WTC11 (cell line): ENCODE measurements at places on chromosomes 3 and 15.

GRCh38 chr3:51538115-51538458 is 432 bp upstream of the RAD54L2 start:
- DNase-seq = no peak
- H3K27ac ChIP-seq = peak overlapping the region; percentile 74
- peaks cover 15% of the 10 kb centered on the region for H3K4me1 ChIP-seq
- H3K4me3 ChIP-seq = peak overlapping the region; percentile 89
- H3K27me3 ChIP-seq = no peaks in the 10 kb centered on the region

- H3K27ac ChIP-seq = no peak overlapping the region
- H3K36me3 ChIP-seq = peaks cover 23% of the 10 kb centered on the region
- no peak for DNase-seq
- H3K4me3 ChIP-seq = no peak overlapping the region
- H3K4me1 ChIP-seq = no peaks in the 10 kb centered on the region
These were observed 167.3 kb upstream of the THBS1 start for GRCh38 chr15:39413558-39413957.

- DNase-seq = no peak
- no peak overlapping the region for H3K27ac ChIP-seq
- no peak overlapping the region for H3K4me3 ChIP-seq
These were observed 1.6 kb upstream of the KLF15 start for GRCh38 chr3:126358816-126359181.

- peaks cover 27% of the 10 kb centered on the region for H3K36me3 ChIP-seq
- H3K27me3 ChIP-seq = peaks cover 20% of the 10 kb centered on the region
- no peak overlapping the region for H3K4me3 ChIP-seq
- no peaks in the 10 kb centered on the region for H3K4me1 ChIP-seq
- DNase-seq = no peak
These were observed 27.4 kb downstream of the METTL6 start for GRCh38 chr3:15399970-15400369.

DNA sequence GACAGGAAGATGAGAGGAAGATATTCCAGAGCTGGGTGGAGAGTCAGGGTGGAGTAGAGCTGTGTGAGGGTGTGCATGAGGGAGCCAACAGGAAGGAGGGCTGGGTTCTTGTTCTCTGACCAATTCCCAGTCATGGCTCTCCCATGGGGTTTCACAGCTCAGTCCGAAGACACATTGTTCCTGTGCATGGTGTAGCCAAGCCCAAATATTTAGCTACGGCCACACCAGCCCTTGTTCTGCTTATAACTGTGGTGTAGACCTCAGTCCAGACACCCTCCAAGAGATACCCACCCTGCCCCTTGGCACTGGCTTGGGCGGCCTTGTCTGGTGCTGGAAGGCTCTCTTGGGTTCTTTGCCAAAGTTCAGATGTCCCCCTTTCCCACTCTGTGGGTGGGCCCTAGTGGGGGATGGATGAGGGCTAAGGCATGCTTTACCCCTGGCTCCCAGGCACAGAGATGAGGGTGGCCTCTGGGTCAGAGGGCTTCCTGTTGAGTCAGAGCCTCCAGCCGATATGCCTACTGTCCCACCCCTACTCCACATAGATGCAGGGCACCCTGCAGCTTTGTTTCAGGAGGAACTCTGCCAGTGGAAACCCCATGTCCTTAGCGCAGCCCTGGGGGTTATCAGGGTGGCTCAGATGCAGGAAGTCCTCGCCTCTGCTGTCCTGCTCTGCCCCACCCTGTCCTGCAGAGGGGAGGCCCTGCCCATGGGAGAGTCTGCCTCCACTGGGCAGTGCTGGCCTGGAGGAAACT is 271.2 kb upstream of the CTDSPL start:
- DNase-seq = no peak
- no peaks in the 10 kb centered on the region for H3K36me3 ChIP-seq
- peaks cover 5% of the 10 kb centered on the region; the same call in 1 of the 2 replicates for H3K4me1 ChIP-seq
- no peaks in the 10 kb centered on the region for H3K27me3 ChIP-seq

GRCh38 chr3:16373341-16373946 is 108.4 kb downstream of the OXNAD1 start:
- DNase-seq = no peak
- no peak overlapping the region for H3K27ac ChIP-seq
- H3K4me3 ChIP-seq = no peak overlapping the region
- H3K4me1 ChIP-seq = peaks cover 41% of the 10 kb centered on the region
- H3K27me3 ChIP-seq = peaks cover 4% of the 10 kb centered on the region; the same call in 1 of the 2 replicates
